Hematopoietic multipotent progenitor cell (in vitro differentiated cells): ENCODE measurements at places on chromosomes 3 and 15. TPM values are rescaled to one million over a fixed set of nuclear protein-coding genes. Genes with fewer than 3 reads are reported as not detected.

DNA sequence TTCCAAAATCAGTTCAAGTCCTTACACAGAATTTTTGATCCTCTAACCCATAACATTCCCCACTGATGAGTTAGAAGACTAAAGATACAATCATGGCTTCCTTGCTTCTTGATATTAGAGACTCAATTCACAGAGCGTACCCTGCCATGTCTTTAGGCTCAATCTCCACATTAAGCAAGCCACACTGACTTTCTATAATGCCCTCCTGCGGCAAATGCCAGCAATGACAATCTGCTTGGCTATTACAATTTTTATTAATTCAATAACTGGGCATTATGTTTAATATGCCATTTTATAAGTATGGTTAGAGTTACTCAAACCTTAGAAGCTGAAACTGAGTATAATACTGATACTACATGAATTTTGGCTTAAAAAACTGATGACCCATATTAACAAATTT is 479.7 kb upstream of the NR2F2 start:
- no peak for DNase-seq

- no peak for DNase-seq
These were observed 61.6 kb upstream of the TGFBR2 start for GRCh38 chr3:30544812-30545211.

DNA sequence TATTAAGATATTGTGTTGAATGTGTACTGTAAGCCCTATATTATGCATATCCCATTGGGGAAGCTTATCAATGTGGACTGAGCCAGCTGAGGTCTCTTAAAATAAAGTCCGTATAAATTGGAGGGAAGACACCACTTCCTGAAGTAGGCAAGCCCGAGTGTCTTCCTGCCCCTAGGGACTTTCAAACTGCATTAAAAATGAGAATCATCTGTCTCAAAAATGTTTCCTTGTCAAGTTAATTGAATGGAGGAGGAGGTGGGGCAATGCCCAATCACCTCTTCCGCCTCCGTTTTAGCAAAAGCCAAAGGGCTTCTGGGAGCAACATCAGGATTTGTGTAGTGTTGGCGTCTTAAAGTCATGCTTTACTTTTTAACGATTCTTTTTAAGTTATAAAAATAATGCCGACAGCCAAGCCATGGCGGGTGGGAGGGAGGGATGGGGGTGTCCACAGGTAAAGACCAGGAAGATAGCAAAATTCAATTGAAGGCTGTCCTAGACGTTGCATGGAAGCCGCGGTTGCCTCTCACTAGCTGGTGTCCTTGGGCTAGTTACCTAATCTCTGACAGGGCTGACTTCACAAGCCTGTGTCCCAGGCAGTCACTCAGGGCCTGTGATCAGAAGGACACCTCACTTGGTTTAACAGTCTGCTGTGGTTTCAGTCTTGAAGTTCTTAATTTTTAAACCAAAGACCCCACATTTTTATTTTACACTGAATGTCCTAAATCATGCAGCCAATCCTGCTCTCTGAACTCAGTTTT is 524.9 kb upstream of the PROK2 start:
- DNase-seq: no peak

Gene NR2E3
- not detected for total RNA-seq

Gene PIGBOS1
- 9.7 TPM for total RNA-seq

- no peak for DNase-seq
These were observed 43.6 kb downstream of the SST start for GRCh38 chr3:187626581-187626980.

DNA sequence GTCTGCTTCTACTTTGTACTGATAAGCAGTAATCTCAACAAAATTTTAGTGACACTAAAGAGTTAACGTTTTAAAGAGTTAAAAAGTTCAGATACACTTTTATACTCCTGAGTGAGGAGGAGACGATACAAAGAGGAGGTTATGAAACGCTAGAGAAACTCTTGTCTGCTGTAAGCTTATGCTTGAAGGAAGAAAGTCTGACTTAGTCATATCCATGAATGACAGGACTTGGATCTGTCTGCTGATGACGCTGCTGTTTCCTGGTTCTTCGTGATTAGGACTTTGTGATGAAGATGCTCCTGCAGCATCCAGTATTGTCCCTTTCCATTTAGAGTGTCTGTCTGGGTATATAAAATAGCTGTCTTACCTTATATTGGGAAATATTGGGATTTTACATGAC is 15.8 kb downstream of the TCF12 start:
- DNase-seq: no peak

DNA sequence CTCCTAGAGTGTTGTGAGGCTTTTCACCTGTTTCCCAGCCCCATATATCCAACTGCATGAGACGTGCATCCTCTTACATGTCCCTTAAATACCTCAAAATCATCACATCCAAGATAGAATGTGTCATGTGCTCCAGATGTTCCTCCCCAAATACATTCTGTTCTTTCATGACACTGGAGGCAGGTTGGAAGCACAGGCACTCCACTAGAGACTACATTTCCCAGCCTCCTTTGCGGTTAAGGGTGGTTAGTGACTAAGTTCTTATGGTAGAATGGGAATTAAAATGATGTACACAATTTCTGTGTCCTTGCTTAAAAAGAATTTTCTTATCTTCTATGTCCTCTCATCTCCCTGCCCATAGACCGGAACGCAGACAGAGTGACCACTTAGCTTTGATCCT is 34.3 kb downstream of the TMEM40 start:
- DNase-seq: no peak

Gene GPR176
- total RNA-seq: 0.27 TPM

GRCh38 chr15:26376243-26376642 is 396.6 kb downstream of the GABRB3 start:
- DNase-seq: no peak

DNA sequence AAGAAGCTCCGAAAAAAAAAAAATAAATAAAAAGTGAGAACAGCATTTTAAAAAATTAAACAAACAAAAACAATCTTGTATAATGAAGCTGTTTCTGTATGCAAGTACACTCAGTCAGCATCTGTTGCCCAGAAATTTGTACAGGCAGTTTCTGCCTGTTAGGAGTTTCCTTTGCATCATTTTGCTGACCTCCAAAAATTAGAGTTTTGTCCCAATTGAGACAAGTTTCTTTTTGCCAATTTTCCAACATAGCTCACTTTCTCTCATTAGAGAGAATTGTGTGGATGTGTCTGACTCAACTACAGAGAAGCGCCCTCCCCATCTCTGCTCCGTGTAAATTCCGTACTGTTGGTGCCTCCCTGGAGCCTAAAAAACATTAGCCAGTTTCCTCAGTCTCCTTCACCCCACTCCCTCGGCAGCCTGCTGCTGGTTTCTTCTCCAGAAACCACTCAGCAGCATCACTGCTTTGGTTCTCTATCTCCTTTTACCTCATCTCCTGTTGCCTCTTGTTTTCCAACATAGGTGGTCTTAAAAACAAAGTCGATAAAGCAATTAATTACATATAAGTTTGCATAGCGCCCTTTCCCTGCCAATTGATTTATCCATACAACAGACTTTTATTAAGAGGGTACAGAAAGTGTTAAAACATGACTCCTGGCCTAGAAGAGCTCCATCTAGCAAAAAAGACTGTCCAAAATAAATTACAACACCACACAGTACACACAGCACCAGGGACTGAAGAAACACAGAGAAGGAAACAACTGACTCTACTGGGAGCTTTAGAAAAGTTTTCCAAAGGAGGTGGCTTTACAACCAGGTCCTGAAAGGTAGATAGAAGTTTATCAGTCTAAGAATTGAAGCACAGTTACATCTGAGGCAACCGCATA is 286.7 kb downstream of the SHOX2 start:
- no peak for DNase-seq

DNA sequence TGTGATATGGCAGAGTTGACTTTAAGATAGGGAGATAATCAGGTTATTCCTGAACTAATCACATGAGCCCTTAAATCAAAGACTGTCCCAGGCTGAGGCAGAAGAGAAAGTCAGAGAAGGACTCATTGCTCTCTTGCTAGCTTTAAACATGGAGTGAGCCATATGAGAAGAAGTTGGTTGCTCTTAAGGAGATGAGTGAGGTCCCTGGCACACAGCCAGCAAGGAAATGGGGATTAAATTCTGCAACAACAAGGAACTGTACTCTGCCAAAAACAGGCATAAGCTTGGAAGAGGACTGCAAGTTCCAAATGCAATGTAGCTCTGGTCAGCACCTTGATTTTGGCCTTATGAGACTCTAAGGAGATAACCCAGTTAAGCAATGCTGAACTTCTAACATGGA is 457.0 kb downstream of the PLOD2 start:
- no peak for DNase-seq

Gene LHFPL4
- total RNA-seq: not detected

Gene GHSR
- total RNA-seq: not detected

DNA sequence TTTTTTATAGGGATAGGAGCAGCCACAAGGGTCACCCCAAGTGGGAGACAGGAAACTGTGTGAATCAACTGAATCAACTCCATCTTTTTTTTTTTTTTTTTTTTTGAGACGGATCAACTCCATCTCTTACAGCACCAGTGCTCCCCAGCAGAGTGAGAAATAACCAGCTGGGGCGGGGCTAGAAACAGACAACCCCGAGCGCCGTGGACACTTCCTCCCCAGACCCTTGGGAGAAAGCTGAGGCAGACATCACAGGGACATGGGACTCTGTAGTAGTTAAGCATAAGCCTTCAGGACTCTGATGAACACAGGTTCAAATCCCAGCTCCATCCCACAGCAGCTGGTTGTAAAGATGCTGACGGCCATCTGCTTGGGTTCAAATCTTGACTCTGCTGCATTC is 75.4 kb downstream of the PRICKLE2 start:
- no peak for DNase-seq

Gene KY
- under 0.01 TPM for total RNA-seq

DNA sequence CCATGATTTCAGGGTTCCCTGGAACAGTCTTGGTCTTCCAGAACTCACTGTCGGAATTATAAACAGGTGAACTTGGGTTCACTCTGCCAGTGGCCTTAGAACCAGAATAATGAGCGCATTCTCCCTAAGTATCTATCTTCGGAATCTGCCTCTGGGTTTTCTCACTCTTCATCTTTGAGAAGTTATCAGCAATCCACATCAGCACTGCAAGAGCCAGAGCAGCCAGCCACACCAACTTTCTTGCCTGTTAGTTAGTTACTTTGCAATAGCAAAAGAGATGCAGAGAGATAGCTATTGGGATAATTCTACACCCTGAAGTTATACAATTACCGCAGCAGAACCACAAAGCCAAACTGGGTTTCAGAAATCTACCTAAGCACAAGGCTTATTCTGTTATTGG is 25.8 kb downstream of the GLB1 start:
- DNase-seq: no peak

GRCh38 chr15:25093455-25094029 is 138.8 kb downstream of the SNRPN start:
- DNase-seq: no peak

Gene CKMT1B
- not detected for total RNA-seq
